Mammary epithelial cell (primary cell): ENCODE measurements at places on chromosomes 5 and 9.

GRCh38 chr9:34409154-34409553, 32.5 kb upstream of the MYORG start:
- no peak for DNase-seq

- no peak for DNase-seq
Measured at GRCh38 chr9:134671341-134672113, 29.9 kb downstream of the COL5A1 start.

DNA sequence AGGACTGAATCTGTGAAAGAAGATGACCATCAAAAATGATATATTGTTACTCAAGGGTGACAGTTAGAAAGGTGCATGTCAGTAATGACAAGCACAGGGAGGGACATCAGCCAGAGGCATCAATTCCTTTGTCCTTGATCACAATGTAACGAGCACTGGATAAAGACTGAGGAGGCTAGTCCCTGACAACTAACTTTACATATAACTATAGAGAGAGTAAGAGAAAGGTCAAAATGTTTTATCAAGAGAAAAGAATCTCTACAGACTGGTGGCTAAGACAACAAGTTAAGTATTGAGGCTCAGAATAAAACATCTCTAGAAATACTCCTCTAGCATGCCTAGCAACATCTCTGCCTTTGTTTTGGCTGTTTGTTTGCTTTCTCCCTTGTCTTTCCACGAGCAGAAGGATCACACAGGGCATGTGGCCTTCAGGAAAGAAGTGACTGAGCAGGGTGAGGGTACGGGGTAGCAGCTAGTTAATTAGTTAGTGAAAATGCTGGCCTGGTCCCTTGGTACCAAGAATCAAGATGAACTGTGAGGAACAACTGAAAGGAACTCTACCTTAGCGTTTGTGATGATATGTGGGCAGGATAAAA, 724.1 kb upstream of the MEF2C start:
- no peak for DNase-seq

- DNase-seq, result peak; percentile 35
Measured at GRCh38 chr5:22611327-22611726, 241.8 kb downstream of the CDH12 start.

- DNase-seq, result peak; percentile 99
Measured at GRCh38 chr5:169350759-169351240, 49.9 kb upstream of the SLIT3 start.

DNA sequence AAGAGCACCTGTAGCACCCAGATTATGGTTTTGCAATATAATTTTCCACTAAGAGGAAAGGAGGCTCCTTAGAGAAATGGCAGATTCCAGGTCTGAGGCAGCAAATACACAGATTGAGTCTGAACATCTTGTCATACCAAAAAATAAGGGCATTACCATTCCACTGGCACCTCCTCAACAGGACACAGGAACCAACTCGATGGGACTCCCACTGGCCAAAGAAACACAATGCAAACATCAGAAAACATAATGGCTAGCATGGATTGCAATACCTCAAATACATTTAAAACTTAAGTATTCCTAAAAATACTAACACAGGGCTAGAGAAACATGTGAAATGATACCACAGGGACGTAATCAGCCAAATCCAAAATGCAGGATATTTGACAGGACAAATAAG, 12.4 kb upstream of the RANBP17 start:
- DNase-seq, result no peak

DNA sequence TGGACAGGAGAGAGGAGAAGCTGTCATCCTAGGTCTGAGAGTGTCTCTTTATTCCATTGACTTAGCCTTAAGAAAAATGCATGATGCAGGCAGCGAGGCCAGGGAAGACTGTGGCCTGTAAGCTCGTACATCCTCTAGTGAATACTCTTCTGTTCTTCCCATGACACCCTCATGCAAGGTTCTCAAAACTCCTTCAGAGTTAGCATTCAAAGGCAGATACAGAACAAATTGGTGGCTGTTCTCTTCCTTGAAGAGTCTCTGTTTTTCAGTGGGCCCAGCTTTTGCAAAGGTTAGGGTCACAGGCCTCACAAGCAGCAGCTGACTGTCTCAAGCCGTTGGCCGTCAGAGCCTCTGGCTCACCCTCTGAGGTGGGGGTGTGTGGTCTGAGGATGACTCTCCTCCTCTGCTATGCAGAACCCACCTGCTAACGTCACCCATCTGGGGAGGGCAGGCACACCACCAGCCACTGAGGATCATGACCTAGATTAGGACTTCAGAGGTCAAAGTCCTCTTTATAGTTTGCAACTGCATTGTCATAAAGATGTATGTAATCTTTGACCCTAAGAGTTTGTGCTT, 15.1 kb downstream of the ADCY2 start:
- DNase-seq, result no peak

GRCh38 chr9:78035383-78035993, 3.9 kb upstream of the GNAQ start:
- peak; percentile 61 for DNase-seq

DNA sequence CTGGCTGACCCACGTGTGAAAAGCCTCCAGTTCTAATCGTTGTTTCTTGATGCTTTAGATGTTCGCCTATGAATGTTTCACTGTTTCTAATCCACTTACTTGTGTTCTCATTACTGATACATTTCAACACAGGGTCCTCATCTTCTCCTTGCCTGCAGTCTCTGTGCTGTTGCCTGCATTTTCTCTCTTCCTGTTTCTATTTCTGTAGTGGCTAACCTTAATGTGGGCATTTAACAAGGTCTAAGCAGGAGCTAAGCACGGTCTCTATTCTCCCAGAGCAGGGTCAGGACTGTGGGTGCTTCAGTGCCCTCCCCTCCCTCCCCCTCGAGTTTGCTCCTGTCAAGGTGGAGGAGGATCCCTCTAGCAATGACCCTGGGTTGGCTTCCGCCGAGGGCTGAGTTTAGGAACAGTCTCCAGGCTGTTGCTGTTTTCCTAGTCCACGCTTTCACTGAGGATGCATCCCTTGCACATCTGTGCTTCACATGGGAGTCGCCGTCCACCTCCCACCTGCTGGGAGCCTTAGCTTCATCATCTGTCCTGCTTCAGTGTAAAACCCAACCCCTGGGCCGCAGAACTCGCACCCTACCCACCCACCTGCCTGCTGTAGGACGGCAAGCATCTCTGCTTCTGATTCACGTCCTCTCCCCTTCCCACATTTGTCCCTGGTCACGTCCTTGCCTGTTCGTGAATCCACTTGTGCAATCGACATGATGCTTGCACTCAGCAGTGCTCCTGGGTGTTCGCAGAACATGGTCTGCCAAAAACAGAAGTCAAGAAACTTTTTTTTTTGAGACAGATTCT, 2.4 kb upstream of the EXOC3 start:
- DNase-seq, result no peak

GRCh38 chr5:178389026-178389729, 156.6 kb upstream of the PHYKPL start:
- no peak for DNase-seq

DNA sequence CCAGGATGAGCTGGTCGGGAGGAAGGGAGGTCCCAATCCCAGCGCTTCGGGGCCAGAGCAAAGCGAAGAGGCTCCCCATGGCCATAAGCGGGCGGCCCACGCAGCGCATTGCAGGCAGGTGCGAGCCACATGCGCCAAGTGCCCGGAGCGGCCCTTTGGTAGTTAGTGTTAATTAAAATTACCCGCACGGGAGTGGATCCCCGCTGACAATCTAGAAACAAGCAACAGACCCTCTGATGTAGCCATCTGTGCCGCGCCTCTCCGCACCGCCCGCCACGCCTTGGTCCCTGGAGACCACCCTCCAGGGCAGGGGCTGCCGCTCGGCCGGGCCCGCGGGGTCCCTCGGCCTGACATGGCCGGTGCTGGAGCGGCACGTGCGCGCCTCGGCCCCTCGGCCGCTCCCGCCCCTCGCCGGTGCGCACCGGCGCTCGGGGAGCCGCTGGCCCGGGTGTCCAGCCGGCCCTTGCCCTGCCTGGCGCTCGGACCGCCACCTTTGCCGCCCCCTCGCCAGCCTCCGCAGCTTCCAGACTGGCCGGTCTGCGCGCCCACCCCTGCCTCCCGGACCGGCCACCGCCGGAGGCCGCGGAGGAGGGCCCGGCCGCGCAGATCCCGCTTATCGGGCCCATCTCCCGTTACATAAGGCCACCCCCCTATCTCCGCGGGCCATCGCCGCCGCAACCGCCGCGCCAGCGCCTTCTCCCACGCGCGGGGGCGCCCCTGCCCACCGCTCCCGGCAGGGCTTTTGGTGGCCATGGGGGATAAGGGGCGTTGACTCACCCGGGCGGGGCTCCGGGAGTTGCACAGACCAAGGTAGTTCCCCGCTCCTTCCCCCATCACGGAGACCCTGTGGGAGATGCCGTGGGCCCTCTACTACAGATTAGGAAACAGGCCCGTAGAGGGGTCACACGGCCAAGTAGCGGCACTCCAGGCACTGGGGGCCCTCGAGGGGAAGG, 1.9 kb upstream of the IL13 start:
- DNase-seq, result no peak

DNA sequence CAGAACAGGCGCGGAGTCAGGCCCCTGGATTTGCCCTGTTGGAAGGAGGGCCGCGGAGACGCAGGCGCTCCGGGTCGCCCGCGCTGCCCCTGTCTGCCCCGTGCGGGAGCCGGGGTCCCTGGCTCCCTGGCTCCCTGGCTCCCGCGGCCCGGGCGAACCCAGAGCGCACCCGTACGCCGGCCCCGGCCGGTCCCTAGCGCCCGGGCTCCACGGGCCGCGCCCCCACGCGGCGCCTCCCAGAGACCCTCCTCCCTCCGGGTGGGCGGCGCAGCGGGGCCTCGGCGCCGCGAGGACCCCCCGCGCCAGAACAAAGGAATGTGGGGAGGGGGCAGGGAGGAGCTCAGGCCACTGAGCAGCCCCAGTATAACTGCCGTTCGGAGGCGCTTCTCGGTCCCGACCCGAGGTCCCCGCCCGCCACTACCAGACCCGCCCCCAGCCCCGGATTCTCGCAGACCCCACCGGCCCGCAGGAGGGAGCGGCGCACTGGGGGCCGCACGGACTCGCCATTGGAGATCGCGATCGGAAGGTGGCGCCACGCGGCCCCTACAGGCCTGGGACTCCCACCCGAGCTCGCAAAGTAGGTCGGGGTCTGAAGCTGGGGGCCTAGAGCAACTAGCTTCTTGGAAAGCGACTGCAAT, 2.4 kb downstream of the NFIL3 start:
- DNase-seq, result no peak

- DNase-seq, result no peak
Measured at GRCh38 chr9:123597876-123598556, 242.0 kb downstream of the CRB2 start.

GRCh38 chr5:41721516-41721915, 148.7 kb downstream of the OXCT1 start:
- DNase-seq, result no peak

- DNase-seq, result no peak
Measured at GRCh38 chr5:175860531-175861045, 10.8 kb upstream of the CPLX2 start.

DNA sequence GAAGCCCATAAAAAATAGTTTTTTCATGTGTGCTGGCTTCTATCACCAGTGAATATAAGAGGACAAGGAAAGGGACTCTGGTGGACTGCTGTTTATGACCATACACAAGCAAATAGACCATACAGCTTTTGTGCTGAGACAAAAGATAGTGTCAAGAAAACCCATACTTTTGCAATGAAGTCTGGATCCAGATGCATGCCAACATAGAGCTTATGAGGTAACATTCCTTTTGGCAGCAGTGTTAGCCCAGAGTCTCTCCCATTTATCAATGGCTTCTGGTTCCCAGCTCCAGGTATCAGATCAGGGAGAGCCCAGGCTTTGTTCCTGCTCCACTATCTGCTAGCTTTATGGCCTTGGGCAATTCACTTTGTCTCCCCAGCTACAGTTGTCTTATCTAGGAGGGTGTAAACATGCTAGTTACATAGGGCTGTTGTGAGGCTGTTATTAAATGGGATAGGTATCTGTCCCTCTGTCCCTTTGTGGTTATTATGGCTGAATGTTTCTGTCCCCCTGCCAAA, 55.6 kb downstream of the CCDC192 start:
- no peak for DNase-seq

- DNase-seq, result peak; percentile 71
Measured at GRCh38 chr9:91273853-91274552, 87.7 kb downstream of the AUH start.

DNA sequence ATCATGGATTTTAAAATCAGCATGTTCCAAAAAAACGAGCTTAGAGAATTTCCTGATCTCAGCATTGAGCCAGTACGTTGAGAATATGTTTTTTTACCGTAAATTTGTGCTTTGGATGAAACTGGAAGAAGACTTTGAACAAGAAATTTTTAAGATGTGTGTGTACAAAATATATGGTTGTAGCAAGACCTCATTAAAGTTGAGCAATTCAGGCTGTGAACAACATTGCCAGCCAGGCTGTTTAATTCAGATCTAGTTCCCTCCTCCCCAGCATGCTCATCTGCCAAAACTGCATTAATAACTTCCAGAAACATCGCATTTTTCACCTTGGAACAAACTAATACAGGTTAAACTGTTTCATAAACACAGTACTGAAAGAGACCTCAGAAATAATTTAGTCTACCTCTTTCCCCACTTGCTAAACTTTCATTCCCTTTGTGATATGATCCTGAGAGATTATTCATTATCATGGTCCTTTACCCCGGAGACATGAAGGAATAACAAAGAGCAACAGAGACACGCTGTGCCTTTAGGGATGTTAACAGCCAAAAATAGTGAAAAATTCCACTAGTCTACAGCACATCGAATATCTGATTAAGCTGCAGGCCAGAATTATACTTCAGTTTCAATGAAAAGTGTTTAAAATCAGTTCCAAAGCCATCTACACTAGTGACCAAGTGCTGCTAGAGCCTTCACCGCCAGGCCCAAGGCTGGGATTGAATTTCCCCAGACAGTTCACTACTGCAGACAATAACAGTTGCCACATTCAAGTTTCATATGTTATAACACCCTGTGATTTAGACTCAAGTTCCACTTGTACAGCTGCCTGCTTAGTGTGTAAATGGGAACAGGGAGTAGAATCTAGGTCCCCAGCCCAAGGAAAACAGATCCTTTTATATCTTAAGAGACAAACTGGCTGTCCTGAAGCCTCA, 89.6 kb downstream of the EFNA5 start:
- peak; percentile 20 for DNase-seq

DNA sequence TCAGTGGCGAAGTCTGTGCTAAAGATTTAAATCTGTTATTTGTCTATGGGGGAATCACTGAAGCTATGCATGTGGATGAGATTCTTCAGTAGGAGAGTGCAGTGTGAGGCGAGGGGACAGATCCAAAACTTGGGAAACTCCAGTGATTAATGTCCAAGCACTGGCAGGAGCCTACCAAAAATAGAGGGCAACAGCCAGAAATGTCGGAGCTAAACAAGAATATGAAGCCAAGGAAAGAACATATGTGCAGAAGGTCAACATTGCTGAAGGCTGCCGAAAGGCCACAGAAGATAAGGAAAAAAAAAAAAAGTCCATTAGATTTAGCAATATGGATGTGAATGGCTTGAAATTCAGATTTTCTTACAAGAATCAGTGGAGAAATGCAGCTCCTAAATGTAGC, 61.8 kb downstream of the C6 start:
- no peak for DNase-seq

- no peak for DNase-seq
Measured at GRCh38 chr5:91312698-91313097, 70.4 kb downstream of the ARRDC3 start.
